Aorta (tissue), 5 donors: ENCODE measurements at places on chromosomes 5 and 9. TPM values are rescaled to one million over a fixed set of nuclear protein-coding genes. Genes with fewer than 3 reads are reported as not detected.

DNA sequence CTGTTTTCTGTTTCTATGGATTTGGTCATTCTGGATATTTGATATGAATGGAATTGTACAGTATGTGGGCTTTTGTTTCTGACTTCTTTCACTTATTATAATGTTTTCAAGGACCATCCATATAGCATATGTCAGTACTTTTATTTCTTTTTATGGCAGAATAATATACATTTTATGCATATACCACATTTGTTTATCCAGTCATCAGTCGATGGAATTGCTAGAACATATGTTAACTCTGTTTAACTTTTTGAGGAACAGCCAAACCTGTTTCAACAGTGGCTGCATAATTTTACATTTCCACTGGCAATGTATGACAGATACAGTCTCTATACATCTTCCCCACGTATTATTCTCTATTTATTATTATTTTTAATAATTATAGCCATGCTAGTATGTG, 131.6 kb downstream of the PARP8 start:
- DNase-seq = no peak
- no peak overlapping the region for H3K27ac ChIP-seq
- peaks cover 6% of the 10 kb centered on the region for H3K36me3 ChIP-seq
- no peaks in the 10 kb centered on the region for H3K27me3 ChIP-seq

DNA sequence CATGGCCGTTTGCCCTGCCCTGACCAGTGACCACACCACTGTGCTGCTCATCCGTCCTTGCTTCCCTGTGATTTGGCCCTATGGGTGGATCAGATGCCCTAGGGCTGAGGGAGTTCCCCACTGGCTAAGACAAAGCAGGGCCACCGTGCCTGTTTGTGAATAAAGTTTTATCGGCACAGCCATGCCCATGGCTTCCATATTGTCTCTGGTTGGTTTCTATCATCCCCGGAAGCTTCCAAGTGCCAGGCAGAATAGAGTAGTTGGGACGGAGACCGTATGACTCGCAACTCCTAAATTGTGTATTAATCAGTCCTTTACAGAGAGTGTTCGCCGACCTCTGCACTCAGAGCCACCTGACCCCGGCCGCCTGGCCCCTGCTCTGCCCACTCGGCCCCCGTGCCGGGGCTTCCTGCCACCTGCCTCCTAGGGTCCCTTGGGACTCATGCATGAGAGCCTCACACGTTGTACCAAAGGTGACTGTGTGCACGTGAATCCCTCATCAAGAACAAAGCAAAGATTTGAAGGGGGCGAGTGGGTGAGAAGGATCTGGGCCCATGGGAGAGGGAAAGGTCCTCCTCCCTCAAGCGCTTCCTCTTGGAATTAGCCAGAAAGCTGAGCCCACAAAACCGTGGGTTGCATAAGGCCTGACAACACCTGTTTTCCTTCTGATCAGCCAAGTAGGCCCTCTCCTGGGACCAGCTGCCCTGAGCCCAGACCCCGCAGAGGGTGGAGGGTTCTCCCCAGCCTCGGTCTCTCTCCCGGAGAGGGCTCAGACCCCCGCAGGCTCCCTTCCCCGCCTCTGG, 11.7 kb upstream of the FCN2 start:
- H3K36me3 ChIP-seq = no peaks in the 10 kb centered on the region
- H3K27me3 ChIP-seq = no peaks in the 10 kb centered on the region
- no peak overlapping the region for H3K4me3 ChIP-seq
- no peaks in the 10 kb centered on the region for H3K4me1 ChIP-seq
- DNase-seq = peak; percentile 57

DNA sequence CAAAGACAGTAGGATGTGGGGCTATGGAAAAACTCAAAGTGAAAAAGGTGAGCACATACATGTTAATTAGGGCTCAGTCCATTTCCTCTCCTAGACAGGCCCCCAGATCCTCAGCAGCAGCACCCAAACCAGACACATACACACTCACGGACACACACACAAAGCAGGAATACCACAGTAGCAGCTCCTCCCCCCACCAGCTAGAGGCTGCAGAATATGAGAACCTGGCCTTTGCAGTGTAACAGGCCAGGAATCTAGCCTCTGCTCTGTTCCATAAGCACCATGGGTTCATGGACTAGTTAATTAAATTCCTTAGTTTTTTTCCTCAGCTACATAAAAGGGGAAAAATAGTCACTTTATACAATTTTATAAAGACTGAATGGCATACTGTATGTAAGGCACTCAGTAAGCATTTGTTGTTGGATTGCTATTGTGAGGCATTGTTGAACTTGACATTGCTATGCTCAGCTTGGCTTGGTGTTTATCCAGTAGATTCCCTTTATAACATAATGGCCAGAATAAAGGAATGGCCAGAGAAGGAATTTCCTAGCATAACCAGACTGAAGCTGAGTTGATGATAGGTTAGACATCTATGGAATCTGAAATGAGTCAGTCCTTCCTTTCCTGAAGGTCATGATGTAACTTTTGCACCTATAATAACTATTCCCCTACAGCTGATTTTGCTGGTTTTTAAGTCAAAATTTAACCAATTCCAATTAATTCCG, 186.8 kb downstream of the SEMA5A start:
- no peak overlapping the region for H3K27ac ChIP-seq
- no peaks in the 10 kb centered on the region for H3K4me1 ChIP-seq
- no peak for DNase-seq
- H3K4me3 ChIP-seq = no peak overlapping the region

GRCh38 chr5:95838001-95838520, 15.5 kb upstream of the GLRX start:
- no peak for DNase-seq
- no peaks in the 10 kb centered on the region for H3K4me1 ChIP-seq
- no peak overlapping the region for H3K27ac ChIP-seq
- H3K27me3 ChIP-seq = no peaks in the 10 kb centered on the region
- H3K36me3 ChIP-seq = no peaks in the 10 kb centered on the region

GRCh38 chr9:107389617-107390071, 99.9 kb downstream of the KLF4 start:
- H3K4me1 ChIP-seq = no peaks in the 10 kb centered on the region
- DNase-seq = no peak
- H3K27me3 ChIP-seq = no peaks in the 10 kb centered on the region
- H3K27ac ChIP-seq = no peak overlapping the region

GRCh38 chr5:14263699-14264098, 120.6 kb downstream of the TRIO start:
- no peaks in the 10 kb centered on the region for H3K36me3 ChIP-seq
- H3K27ac ChIP-seq = no peak overlapping the region
- no peaks in the 10 kb centered on the region for H3K27me3 ChIP-seq
- H3K4me3 ChIP-seq = no peak overlapping the region
- H3K4me1 ChIP-seq = peaks cover 16% of the 10 kb centered on the region
- DNase-seq = no peak

- no peak overlapping the region for H3K27ac ChIP-seq
- no peaks in the 10 kb centered on the region for H3K36me3 ChIP-seq
- no peak overlapping the region for H3K4me3 ChIP-seq
- no peak for DNase-seq
- H3K4me1 ChIP-seq = no peaks in the 10 kb centered on the region
These were observed 33.0 kb downstream of the VAV2 start for GRCh38 chr9:133959171-133959570.

DNA sequence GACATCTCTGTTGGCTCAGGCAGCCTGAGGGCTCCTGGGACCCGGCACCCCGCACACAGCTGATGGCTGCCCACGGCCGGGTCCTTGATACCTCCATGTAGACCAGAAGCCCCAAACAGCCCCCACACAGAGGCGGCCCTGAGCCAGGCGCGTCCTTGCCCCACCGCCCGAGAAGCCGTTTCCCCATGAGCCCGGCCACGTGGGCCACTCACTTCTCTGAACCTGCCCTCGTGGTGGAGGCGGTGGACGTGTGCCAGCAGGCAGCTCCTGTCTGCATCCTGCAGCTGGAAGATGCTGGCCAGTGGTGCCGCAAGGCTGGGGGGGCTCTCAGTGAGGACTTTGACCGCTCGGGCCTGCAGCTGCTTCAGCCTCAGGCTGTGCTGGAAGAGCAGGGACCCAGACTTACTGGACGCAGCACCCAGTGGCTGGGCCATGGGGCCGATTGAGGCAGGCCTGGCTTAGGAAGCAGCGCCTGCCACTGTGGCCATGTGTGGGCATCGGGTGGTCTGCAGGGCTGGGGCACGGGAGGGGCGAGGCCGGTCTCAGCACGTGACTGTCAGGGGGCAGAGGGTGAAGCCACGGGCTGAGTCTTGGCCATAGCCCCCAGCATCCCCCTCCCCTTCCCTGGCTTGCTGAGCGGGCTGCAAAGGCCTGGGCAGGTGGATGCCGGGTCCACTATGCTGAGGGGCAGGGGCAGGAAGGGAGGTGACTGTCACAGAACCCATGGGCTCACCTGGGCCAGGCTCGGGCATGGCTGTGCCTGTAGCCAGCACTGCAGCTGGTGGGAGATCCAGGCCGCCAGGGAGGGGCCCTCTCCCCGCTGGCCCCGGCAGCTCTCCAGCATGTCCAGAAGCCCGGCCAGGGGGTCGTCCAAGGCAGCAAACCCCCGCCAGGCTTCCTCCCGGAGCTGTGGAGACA, 50.0 kb downstream of the EXD3 start:
- no peaks in the 10 kb centered on the region for H3K36me3 ChIP-seq
- H3K4me3 ChIP-seq = no peak overlapping the region
- DNase-seq = peak; percentile 42
- no peak overlapping the region for H3K27ac ChIP-seq
- no peaks in the 10 kb centered on the region for H3K4me1 ChIP-seq

IL4 gene
- not detected for total RNA-seq

DNA sequence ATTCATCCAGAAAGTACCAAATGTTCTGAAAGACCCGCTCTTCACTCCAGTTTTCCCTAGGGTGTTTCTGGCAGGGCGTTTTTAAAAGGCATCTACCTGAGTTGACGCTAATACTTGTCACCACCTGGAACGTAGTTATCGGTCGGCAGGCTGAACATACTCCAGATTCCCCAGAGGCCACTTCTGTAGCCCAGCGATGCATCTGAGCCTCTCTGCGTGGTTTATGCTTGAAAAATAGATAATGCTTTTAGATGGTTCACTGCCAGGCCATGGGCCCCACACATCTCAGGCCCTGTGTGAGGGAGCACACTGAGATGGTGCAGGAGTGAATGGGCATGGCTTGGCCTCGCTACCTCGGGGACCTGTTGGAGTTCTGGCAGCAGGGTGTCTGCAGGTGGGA, 33.0 kb upstream of the NCS1 start:
- no peak overlapping the region for H3K27ac ChIP-seq
- H3K4me1 ChIP-seq = no peaks in the 10 kb centered on the region
- no peak for DNase-seq
- no peaks in the 10 kb centered on the region for H3K36me3 ChIP-seq

TTLL11 gene
- 31.4 TPM for total RNA-seq

HNRNPA0 gene
- 27.0 TPM for total RNA-seq

GRCh38 chr5:67147760-67148159, 48.8 kb downstream of the CD180 start:
- peaks cover 17% of the 10 kb centered on the region for H3K36me3 ChIP-seq
- no peaks in the 10 kb centered on the region for H3K27me3 ChIP-seq
- no peak overlapping the region for H3K4me3 ChIP-seq
- H3K27ac ChIP-seq = no peak overlapping the region
- H3K4me1 ChIP-seq = peaks cover 2% of the 10 kb centered on the region
- DNase-seq = no peak

FGFR4 gene
- 0.23 TPM for total RNA-seq

DNA sequence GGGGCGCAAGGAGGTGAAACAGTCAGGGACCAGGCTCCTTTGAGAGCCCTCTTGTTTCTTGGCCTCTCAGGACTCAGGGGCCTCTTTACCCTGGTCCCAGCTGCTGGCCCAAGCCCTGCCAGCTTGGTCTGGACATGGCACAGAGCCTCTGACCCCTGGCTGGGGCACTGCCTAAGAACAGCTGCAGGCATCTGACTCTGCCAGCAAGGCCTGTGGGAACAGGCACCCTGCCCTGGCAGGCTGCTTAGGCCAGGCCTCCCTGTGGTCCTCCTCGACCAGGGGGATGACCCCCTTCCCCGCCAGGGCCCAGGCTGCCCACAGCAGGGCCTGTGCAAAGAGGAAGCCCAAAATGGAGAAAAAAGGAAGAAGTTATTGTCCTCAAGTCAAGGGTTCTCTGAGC, 25.5 kb downstream of the OLFML2A start:
- H3K27ac ChIP-seq = no peak overlapping the region
- no peak overlapping the region for H3K4me3 ChIP-seq
- no peaks in the 10 kb centered on the region for H3K36me3 ChIP-seq
- H3K27me3 ChIP-seq = no peaks in the 10 kb centered on the region
- DNase-seq = no peak
- H3K4me1 ChIP-seq = no peaks in the 10 kb centered on the region

FGF18 gene
- 15.2 TPM for total RNA-seq

DNA sequence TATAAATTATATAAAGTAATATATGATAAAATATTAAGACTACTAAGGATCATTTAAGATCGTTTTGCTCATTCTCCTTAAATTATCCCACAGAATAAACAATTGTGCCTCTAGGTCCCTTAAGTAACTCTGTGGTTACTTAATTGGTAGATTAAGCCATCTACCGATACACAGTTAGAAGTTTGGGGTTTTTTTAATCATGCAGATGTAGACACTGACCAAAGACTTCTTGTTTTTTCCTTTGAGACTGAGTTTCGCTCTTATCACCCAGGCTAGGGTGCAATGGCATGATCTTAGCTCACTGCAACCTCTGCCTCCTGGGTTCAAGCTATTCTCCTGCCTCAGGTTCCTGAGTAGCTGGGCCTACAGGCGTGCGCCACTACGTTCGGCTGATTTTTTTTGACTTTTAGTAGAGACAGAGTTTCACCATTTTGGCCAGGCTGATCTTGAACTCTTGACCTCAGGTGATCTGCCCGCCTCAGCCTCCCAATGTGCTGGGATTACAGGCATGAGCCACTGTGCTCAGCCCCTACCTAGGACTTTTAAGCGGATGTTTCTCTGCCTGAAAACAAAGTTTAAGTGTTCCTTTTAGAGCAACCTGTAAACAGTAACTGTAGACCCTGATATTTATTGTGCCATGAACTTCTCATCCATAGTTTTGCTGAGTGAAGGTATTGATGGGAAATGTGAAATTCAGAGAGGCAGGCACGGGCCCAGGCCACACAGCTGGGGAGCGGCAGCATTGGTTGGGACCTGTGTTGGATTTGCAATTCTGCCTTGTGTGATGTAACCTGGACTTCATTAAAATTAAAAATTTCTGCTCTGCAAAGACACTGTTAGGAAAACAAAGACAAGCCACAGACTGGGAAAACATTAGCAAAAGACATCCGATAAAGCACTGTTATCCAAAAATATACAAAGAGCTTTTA, 11.6 kb downstream of the CEL start:
- no peak for DNase-seq
- H3K27ac ChIP-seq = no peak overlapping the region
- H3K4me3 ChIP-seq = no peak overlapping the region
- peaks cover 3% of the 10 kb centered on the region for H3K4me1 ChIP-seq

- H3K27ac ChIP-seq = no peak overlapping the region
- no peak overlapping the region for H3K4me3 ChIP-seq
- H3K27me3 ChIP-seq = no peaks in the 10 kb centered on the region
- H3K4me1 ChIP-seq = no peaks in the 10 kb centered on the region
- no peaks in the 10 kb centered on the region for H3K36me3 ChIP-seq
These were observed 23.3 kb upstream of the ABLIM3 start for GRCh38 chr5:149117970-149118369.
